NCI-H446 treated with DMSO at 0.1 percent for 48 hours (cell line): ENCODE measurements at places on chromosomes 2 and 18.

DNA sequence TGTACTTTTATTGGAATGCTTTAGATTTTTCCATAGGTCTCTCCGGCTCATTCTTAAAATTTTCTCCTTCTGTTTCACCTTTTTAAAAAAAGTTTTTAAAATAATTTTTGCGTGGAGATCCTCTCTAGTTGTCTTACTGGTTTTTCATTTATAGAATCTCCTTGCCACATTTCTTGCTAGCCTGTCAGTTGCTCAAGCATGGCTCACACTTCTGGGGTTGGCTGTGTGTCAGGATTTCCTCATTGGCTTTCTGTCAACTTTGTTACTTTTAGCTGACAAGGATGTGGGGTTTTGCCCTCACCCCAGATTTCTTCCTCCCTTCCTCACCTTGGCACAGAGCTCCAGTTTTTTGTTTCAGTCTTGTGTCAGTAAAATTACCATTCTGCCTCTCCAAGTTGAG, 124.6 kb downstream of the ZNF407 start:
- no peak for DNase-seq

DNA sequence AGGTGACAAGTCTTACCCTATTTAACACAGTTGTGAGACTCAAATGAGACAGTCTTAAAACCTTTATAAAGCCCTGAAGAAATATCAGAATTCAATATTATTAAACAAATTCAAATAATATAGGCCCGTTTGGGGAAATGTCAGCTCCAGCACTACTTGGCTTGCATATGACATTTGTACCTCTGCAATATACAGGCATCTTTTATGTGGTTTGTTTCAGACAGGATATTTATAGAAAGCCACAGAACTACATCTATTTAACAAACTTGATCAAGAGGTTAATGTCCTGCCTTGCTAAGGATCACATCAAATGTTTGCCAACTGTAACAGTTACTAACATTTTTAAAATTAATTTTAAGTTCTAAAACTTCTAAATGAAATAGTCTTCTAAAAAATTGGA, 3.2 kb upstream of the MREG start:
- DNase-seq = no peak

DNA sequence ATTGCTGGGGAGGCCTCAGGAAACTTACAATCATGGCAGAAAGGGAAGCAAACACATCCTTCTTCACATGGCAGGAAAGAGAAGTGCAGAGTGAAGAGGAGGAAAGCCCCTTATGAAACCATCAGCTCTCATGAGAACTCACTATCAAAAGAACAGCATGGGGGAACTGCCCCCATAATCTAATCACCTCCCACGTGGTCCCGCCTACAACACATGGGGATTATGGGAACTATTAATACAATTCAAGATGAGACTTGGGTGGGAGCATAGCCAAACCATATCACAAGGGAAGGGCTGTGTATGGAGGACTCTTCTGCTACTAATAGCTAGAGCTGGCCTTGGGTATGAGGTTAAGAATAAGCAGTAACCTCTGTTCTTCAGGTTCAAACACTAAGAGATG, 8.8 kb upstream of the SETBP1 start:
- no peak for DNase-seq

DNA sequence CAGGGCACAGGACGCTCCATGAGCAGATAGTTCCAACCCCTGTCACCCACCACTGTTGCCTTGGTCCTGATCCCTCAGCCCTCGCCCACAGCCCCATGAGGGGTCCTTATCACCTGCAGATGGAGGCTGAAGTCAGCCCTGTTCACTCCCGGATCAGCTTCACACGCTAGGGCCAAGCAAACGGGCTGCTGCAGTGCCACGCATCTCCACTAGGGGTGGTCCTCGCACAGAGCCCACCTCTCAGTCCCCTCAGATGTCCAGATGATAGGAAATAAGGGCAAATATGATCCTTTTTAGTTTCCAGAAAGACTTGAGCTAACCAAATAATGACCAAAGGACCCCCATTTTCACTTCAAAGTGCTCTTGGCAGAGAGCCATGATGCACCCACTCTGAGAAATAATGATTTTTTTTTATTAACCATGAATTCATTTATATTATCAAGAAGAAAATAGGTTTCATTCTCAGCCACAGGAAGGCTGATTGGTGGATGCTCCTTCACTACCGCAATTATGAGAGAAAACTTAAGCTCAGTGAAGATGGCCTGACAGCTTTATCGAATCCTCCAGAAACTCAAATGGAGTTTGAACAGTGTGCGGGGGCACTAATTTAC, 71.9 kb upstream of the KLHL29 start:
- no peak for DNase-seq

DNA sequence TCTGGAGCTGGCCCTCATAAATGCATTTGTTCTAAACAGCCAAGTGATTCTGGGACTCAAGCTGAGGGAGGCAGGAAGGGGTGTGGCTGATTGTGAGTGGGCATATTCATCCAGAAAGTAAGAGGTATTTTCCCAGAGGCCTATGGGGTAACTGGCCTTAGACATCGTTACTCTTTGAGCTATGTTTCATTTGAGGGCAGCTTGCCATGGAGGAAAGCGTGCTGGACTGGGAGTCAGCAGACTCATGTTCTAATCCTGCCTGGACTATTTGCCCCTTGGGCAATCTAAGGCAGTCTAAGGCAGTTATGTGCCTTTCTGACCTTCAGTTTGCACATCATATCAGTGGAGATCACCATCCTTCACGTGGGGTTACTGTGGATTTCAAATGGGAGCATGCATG, 93.5 kb upstream of the SLC14A2 start:
- no peak for DNase-seq

DNA sequence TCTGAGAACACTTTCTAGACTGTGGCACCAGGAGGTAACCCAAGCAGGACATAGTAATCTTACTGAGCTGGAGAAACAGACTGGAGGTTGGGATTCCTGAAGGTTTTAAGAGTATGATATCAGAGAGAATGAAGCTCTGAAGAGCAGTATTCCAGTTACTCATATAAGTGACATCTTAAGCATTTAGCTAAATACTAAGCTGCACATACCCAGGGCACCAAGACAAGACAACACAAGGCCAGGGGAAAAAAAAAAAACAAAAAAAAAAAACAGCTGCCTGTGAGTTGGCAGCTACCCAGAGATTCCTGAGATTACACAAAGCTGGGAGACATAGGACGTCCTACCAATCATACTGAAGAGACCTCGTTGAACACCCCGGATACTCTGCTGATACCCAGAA, 175.8 kb downstream of the SRBD1 start:
- no peak for DNase-seq
